ENCODE measurements at places on chromosomes 5 and 9. TPM values are rescaled to one million over a fixed set of nuclear protein-coding genes. Genes with fewer than 3 reads are reported as not detected.

Gene COL23A1
- total RNA-seq, result 0.60 TPM

Gene PCDHB9
- not detected for total RNA-seq

Gene NR4A3
- total RNA-seq, result 1.2 TPM

Gene CBY3
- 0.40 TPM for total RNA-seq

Gene C5orf58
- total RNA-seq, result not detected

Gene TRPM3
- not detected for total RNA-seq

Gene SPINK4
- total RNA-seq, result not detected

Gene FOXI1
- total RNA-seq, result not detected

Gene TTLL11
- 3.9 TPM for total RNA-seq

Gene SERINC5
- total RNA-seq, result 70.2 TPM

Gene ABCA1
- 1.4 TPM for total RNA-seq

Gene ERAP2
- total RNA-seq, result 107 TPM

Gene LPAR1
- total RNA-seq, result 0.14 TPM

Gene LRRC19
- not detected for total RNA-seq

Gene LHX3
- total RNA-seq, result not detected

Gene GDF9
- 0.80 TPM for total RNA-seq

Gene NKD2
- 0.23 TPM for total RNA-seq

Gene LAMC3
- total RNA-seq, result 0.20 TPM

Gene TMEM215
- total RNA-seq, result not detected

Gene SLC36A1
- total RNA-seq, result 5.8 TPM

Gene C5orf52
- not detected for total RNA-seq

Gene SHLD3
- 4.4 TPM for total RNA-seq

Gene MAPK9
- 45.0 TPM for total RNA-seq

Gene GDA
- total RNA-seq, result not detected

Gene ZNF879
- 7.5 TPM for total RNA-seq

Gene C5orf63
- 11.6 TPM for total RNA-seq

Gene TRIM7
- total RNA-seq, result 2.5 TPM

Gene IRX4
- total RNA-seq, result not detected

Gene OR13C8
- total RNA-seq, result not detected

Gene MSH3
- 18.1 TPM for total RNA-seq

Gene MELK
- total RNA-seq, result 47.2 TPM

Gene DRD1
- total RNA-seq, result not detected

Gene CDO1
- 0.54 TPM for total RNA-seq

Gene PCDHA6
- not detected for total RNA-seq

Gene SCGB3A2
- total RNA-seq, result not detected

Gene GAPVD1
- total RNA-seq, result 57.8 TPM

Gene PPP2R2B
- 5.3 TPM for total RNA-seq

Gene TMEM171
- total RNA-seq, result 0.25 TPM

Gene FBXL7
- not detected for total RNA-seq

Gene FBN2
- not detected for total RNA-seq

Gene ANKRD31
- total RNA-seq, result 0.58 TPM

Gene CCDC192
- not detected for total RNA-seq

Gene LCN15
- not detected for total RNA-seq

Gene SLC6A19
- not detected for total RNA-seq

Gene CTNND2
- not detected for total RNA-seq

Gene PCDHGB6
- total RNA-seq, result 0.11 TPM

Gene GPR150
- total RNA-seq, result 1.0 TPM

Gene ADAMTSL1
- total RNA-seq, result not detected

Gene IL7R
- 891 TPM for total RNA-seq

Gene FPGS
- total RNA-seq, result 109 TPM

Gene ORM2
- not detected for total RNA-seq

Data from activated naive CD8-positive, alpha-beta T cell treated with anti-CD3 and anti-CD28 coated beads, Interleukin-2, amount 10 ng/mL, durations not matched to agents 7 days and 5 days (primary cell).